ENCODE measurements at places on chromosomes 5 and 9.

GRCh38 chr5:17257705-17258273 lies 40.4 kb downstream of the BASP1 start:
- no peak for DNase-seq

DNA sequence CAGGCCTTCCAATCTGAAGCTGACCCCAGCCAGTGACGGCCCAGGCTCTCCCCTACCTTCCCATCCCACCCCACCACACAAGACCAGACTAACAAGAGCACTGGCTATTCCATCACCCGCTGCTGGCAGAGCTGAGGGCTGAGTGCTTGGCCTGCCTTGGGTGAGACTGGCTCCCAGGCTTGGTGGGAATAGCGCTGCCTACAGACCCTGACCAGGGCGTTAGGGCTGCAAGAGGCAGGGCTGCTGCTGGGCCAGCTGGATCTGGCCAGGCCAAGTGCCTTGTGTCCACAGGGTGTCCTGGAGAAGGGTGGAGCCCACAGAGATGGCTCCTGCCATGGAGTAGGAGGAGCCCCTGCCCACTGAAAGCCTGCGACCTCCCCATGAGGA lies 31.6 kb upstream of the ANGPTL2 start:
- DNase-seq: no peak

- no peak for DNase-seq
Observed at GRCh38 chr9:93186215-93186945, 2.4 kb downstream of the WNK2 start.

DNA sequence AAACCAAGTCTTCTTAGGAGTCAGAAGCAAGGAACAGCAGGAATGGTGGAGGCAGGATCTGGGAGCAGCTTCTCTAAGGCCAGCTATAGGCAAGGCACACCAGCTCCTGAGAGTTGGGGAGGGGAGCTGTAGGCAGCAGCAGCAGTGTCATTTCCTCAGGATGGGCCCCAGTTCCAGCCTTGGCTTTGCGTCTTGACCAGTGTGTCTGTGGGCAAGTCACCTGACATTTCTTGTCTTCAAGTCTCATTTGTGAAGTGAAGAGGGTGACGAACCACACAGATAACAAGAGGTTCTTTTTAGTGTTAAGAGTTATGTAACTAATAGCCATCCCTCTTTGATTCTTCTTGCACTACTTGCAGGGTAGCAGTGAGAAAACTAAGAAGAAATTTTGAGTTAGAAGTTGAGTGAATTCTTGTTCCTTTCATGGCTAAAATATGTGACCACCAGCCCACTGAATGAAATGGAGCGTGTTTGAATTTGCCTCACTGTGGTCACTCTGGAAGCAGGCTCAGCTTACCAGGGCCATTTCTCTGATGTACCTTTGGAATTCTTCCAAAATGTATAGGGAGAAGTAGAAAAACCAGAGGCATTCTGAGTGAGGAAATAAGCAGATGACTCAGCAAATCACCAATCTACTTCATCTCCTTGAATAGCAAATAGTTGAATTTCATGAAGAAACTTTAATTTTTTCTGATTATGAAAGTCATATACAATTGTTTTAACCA lies 42.4 kb downstream of the RHOBTB3 start:
- no peak for DNase-seq

GRCh38 chr9:5778805-5779204 lies 54.1 kb downstream of the ERMP1 start:
- no peak for DNase-seq

DNA sequence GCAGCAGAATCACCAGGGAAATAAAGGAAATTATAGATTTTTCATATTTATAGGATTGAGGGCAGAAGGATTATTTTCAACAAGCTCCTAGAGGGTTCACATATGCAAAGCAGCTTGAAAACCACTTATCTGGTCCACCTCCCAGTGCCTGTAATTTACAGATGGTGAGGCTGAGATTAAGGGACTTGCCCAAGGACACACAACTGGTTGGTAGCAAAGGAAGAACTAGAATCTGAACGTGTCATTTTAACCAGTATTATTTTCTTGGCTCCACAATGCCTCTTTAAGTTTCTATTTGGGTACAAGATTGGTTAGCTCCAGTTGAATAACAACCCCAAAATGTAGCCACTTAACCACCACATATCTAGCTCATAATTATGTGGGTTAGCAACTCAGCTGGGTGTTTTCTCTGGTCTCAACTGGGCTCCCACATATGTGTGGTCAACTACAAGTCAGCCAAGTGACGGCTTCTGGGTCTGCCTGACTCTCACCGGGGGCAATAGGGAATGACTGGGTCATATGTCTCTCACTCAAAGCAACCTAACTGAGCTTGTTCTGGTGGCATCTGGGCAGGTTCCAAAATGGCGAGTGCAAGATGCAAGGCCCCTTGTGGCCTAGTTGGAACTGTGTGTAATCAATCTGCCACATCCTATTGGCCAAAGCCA lies 127.7 kb downstream of the ZDHHC21 start:
- no peak for DNase-seq

DNA sequence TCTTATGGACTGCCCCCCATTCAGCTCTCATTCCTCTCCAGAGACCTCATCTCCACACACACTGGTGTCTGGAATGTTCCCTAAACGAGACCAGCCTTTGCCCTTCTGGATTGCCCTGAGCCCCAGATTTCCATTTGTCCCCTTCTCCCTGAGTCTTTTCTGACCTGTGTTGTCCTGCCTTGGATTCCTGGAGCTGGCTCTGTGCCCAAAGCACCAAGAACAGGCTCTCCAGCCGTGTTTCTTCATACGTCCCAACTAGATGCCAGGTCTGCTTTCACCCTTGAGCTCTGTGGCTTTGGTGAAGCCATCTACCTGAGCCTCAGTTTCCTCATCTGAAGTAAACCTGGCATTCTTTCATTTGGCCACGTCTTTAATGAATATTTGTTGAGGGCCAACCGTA lies 6.3 kb downstream of the CCDC180 start:
- DNase-seq: no peak

DNA sequence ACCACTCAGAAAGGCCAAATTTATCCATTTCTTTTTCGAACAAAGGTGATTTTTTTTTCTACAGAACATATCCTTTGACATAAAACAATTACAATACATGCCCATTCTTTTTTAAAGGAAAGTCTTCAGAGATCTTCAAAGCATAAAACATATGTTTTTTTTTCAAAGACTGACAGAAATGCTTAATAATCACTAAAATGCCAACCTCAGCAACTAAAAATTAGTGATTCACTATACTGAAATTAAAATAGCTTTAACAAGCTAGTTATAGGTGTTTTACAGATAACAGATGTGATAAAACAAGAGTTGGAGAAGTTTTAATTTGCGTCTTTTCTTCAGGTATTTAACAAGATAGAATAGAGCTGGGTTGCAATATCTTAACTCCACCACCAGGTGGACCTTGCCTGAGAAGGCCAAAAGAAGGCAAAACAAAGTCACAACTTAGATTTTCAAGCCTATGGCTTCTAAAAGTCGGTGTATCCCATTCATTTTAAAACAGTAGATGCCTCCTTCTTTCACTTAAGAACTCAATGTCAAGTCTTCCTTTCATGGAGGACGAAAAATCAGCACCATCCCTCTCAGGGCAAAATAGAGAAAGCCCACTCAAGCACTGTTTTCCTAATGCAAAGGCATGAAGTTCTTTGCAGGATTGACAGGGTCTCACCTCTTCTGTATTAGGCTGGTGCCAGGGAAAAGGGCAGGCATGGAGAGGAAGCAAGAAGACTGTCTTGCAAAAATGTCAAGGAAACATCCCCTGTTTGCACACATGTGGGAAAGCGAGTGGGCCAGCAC lies 31.1 kb upstream of the CPLX2 start:
- no peak for DNase-seq

DNA sequence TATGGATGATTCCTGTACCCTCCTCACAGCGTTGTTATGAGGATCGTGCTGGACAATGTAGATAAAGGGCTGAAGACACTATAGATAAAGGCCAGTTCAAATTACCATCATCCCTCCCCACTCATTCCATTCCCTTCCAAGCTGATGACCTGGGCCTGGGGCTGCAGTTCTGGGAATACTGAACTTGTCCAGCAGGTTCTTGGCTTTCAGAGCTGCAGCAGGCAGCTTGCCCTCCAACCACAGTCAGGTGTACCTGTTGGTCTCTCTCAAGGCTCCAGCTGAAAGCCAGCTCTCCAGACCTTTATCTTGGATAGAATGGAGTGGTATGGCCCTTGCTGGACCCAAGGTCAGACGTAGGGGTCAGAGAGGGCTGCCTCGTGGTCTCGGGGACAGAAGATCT lies 92.5 kb downstream of the PCDH1 start:
- no peak for DNase-seq

DNA sequence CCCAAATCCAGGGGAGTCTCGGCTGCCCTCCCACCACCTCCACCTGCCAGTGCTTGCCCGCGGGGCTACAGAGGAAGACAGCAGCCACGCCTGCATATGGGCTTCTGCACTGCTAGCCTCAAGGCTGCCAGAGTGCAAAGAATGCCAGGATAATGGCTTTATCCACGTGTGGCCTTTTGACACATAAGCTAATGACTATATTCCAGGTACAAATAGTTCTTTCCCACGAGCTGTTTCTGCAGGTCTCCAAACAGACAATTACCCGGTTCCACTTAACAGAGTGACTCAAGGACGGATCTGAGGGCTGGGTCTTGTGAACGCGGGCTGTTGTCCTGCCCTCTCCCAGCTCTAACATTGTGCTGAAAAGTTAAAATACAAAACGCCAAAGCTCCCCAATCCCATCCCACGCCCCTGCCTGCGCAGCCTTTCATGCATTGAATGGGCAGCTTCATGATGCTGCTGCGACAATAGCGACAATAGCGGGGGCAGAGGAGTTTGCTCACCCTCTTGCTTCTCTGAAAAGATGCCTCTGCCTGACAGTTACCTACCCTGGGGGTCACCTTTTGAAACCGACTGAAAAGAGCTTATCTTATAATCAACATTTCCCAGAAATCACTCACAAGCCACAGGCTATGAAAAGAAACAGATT lies 39.1 kb upstream of the MSH3 start:
- DNase-seq: no peak

- DNase-seq: no peak
Observed at GRCh38 chr9:99154356-99154755, 49.4 kb downstream of the TGFBR1 start.

DNA sequence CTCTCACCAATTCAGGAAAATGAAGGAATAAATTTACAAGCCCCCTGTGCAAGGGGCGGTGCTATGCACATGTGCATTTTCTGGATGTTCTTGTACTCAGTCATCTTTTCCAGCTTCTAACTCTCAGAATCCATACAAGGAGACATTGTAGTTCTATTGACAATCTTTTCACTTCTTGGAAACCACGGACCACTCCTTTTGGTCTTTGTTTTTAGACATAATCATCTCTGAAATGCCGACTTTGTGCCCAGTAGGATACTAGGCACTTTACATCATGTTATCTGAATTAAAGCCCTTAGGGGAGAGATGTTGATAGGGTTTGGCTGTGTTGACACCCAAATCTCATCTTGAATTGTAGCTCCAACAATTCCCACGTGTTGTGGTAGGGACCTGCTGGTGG lies 322.6 kb upstream of the WWC1 start:
- no peak for DNase-seq

DNA sequence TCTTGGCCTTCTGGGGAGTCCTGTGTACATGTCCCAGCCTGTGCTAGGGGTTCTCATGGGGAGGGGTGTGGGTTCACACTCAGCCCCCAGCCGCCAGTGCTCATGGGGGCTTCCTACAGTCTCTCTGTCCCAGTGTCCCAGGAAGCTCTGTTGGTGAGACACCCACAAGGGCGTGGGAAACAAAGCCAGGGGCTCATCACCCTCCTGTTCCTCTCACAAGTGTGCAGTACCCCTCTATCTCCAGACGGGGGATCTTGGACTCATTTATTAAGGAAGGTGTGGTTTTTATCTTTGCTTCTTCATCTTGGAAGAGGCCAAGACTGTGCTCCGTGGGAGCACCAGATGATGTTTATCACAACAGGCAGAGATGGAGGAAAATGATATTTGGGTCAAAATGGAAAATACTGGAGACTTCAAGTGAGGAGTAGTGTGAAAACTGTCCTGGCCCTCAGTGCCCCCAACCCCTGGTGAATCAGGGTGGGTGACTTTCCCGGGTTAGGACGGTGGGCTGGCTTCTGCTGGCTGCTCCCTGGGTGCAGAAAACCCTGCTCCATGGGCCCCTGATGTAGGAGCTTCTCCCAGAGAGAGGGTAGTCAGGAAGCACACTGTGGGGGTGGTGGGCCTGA lies 15.2 kb downstream of the TMEM171 start:
- no peak for DNase-seq

DNA sequence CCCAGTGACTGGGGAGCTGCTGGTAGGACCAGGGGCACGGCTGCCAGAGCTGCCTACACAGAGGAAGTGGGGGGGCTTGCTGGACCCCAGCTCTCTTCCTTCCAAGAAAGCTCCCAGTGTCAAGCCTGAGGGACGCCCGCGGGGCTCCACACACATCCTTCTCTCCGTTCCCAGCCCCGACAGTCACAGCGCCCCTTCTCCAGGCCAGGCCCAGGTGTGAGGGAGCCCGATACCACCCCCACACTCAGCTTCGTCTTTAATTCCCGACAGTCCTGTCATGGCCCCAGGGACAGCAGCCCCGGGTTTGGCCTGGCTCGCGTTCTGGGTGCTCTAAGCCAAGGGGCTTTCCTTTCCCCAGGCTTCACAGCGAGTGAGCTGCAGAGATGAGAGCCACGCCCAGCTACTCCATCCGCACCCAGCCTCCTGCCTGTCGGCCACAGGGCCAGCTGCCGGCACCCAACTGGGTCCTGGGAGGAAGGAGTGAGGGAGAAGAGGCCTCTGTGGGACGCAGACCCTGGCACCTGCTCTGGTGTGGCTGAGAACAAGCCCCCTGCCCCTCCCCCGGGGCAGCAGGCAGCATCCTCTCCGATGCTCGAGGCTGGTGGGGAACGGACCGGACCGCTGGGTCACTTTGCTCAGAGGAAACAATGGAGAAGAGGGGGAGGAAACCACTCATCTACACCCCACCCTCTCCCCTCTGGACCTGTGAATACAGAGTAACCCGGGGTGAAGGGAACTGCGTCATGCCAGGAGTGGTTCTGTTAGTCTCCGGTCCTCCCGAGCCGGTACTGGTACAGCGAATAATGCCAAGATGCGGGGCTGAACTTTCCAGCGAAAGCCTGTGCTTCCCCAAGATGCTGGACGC lies 53.9 kb upstream of the PHYKPL start:
- DNase-seq: no peak

- DNase-seq: no peak
Observed at GRCh38 chr5:142783601-142784341, 13.6 kb downstream of the ARHGAP26 start.

DNA sequence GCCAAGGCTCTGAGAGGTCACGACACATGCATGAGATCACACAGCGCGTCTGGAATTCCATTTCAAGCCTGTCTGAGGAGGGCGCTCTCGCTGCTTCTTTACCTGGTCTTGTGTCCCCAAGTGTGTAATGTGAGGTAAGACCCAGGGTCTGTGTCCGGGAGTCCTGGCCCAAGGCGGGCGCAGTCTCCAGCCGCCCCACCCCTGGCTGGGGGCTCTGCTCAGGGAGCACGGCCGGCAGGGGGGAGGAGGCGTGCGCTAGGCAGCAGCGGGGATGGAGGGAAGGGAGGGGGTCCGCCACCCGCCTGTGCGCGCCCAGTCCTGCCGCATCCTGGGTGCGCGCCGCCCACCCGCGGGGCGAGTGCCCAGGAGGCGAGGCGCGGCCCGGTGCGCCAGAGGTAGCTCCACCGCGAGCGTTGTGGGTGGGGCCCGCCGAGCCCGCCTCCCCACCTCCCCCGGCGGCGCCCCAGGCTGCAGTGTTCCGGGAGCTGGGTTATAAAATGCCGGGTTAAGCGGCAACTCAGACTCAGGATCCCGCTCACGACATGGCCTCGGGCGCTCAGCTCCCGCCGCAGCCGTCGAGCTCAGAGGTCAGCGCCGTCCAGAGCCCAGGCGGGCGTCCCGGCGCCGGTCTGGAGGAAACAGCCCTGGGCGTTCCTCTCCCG lies at the start of gene CCNI2:
Gene CCNI2, plus strand, starts transcription at position 473 of the 662 bp plus-strand sequence. Its CDS starts 70 bp downstream, at position 543.
- DNase-seq: no peak

GRCh38 chr5:166649676-166650075 lies 1641.8 kb upstream of the WWC1 start:
- DNase-seq: no peak

All from GM04504 (cell line).